ENCODE measurements at places on chromosomes 5 and 9.
A peak's percentile ranks its signal among the peaks of the same experiment; 100 is the strongest.

DNA sequence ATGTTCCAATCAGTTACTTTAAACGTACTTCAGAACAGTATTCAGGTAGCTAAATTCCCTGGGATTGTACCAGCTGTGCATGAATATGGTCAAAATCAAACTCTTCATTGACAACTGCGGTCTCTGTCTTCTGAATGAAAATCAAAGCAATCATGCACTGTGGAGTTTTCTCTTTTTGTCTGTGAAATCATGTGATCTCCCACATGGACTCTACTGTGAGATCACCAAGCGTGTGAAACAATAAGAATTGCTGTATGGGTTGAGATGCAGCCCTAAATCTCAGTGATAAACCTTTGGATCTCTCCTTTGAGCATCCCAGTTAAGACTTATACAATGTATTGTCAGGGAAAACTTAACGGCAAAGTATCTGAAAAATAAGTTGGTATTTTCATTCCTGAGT is 6.1 kb downstream of the NRG2 start:
- no peak for DNase-seq

- no peak for DNase-seq
Measured at GRCh38 chr5:122404018-122404417, 92.0 kb downstream of the SNCAIP start.

- no peak for DNase-seq
Measured at GRCh38 chr5:165328846-165329245, 1823.4 kb downstream of the MAT2B start.

- DNase-seq = no peak
Measured at GRCh38 chr5:113204525-113205161, 228.0 kb downstream of the DCP2 start.

GRCh38 chr9:15909297-15909696 is 356.5 kb downstream of the CCDC171 start:
- DNase-seq = no peak

- DNase-seq = peak; percentile 36
Measured at GRCh38 chr5:136082390-136083193, 50.1 kb upstream of the SMAD5 start.
